ENCODE measurements at places on chromosomes 11 and 22.

DNA sequence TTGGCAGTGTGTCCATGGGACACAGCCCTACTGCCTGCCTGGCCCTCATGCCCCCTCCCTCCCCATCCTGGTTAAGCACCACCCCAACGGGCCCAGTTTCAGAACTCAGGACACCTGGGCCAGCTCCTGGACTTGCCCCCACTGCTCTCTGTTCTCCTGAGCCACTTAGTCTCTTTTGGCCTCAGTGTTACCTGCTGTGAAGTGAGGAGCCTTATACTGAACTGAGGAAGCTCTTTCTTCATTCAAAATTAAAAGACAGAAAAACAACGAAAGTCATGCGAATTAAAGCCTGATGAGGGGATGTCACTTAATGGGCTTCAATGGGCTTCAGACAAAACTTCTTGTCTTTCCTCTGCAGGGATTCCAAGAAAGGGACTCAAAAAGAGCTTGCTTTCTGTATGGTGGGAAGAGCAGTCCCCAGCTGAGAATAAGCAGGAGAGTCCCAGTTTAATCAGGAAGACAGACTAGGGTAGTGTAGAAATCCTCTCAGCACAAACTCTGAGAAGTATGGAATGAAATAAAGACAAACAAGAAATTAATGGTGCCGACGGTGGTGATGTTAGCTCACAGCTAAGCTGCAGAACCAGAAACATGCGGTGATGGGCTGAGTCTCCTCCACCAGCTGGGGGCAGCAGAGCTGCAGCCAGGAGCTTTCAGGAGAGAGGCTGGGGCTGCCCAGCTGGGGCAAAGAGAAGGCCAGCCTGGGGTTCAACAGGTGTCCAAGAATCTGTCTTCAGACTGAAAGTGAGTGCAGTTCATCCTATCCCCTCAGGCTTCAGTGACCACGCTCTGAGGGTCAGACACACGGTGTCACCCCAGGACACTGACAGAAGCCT is 101.0 kb downstream of the GGTLC2 start:
- DNase-seq: peak; percentile 9

DNA sequence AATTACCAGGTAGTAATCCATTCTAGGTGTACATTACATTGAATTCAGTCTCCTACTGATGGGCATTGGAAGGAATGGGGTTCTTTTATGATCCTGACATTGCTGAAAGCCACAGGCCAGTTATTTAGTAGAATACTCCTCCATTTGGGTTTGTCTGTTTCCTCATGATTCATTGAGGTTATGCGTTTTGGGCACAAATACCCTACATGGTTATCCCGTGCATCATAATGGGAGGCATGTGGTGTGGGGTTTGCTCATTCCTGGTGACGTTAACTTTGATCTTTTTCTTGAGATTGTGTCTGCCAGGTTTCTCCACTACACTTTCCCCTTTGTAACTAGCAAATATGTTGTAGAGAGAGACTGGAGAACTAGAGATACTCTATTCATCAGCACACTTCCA is 5.5 kb downstream of the FOLR3 start:
- DNase-seq: peak; percentile 82

DNA sequence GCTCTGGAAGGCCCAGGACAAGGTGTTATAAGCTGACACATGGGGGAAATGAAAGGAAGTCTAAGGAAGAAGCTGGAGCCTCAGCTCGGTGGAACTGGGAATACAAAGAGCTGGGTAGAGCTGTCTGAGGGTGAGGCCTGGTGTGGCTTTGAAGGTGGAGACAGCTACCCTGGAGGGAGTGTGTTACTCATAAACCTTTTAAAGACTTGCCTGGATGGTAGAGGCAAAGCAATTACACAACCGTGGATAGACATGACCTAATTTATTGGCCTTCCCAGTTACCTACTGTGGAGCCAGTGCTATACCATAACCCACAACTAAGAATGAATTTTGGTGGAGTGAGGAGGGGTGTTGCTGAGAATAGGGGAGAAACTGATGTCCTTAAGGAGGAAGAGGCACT is 22.6 kb downstream of the EXPH5 start:
- no peak for DNase-seq

GRCh38 chr11:33847251-33847650 is 44.6 kb downstream of the LMO2 start:
- peak; percentile 8 for DNase-seq

DNA sequence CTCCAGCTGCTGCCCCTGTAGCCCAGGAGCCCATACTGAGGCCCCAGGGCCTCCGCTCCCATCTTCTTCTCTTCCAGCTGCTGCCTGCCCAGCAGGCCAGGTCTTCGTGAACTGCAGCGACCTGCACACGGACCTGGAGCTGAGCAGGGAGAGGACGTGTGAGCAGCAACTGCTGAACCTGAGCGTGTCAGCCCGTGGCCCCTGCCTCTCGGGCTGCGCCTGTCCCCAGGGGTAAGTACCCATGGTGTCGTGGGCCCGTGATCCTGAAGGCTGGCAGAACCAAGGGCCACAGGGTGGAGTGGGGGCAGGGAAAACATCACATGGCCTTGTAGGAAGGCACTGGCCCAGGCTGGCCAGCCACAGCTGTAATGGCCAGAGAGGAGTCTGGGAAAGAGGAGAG is 31.2 kb downstream of the OTOG start:
- DNase-seq: no peak
